ENCODE measurements at places on chromosomes 6 and 20.

GRCh38 chr20:50980071-50980681, 21.6 kb downstream of the MOCS3 start:
- no peak for DNase-seq

GRCh38 chr20:25223765-25224720, 23.8 kb upstream of the PYGB start:
- DNase-seq: no peak

- no peak for DNase-seq
Measured at GRCh38 chr20:32667027-32667426, 6.7 kb downstream of the C20orf203 start.

DNA sequence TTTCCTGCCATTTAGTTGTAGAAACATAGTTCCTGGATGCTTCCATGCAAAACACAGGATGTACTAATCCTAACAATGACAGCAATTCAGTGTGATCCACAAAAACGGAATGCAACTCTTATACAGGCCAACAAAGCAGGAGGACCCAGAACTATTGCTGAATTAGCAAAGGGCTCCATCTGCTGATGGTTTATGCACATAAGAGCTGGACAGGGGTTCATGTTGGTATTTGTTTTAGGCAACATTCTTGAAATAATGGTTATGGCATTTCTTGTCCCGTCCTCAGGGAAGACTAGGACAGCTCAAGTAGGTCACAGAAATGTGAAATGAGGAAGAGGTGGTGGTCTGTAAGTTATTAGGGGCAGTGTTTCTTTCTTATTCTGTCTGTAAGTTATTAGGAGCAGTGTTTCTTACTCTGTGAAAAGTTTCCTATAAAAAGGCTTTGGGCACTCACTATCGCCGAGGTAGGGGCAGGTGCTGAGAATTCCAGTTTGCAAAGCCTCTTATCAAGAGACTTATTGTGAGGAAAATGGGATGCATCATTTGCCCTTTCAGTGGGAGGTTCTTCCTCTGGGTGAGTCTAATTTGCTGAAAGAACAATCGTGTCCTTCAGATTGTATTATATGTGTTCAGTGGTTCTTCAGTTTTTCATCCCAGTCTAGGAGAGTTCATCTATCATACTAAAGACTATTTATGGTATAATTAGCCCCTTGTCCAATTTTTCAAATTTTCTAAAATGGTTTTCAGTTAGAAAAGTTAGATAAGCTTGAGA, 171.1 kb downstream of the MCHR2 start:
- DNase-seq: no peak

GRCh38 chr6:89311853-89312531, 3.1 kb downstream of the GABRR2 start:
- no peak for DNase-seq

- DNase-seq: no peak
Measured at GRCh38 chr6:124604719-124605118, 357.5 kb upstream of the RNF217 start.

DNA sequence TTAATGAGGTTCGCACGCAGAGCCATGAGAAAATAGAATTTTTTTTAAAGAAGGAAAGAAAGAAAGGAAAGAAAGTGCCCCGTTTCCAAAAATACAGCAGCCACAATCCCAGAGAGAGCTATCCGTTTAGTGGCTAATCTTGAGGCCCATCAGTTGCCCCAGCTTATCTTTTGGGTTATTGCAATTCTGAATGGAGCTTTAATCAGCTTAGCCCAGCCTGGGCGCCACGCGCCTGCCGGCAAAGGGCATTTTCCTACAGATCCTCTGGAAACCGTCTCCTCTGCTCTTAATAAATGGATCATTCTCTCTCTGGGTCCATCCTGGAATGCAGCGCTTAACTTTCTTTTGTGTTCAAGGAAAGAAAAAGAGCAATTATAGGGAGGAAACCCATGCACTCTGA, 413.3 kb downstream of the MAFB start:
- no peak for DNase-seq

GRCh38 chr6:52020945-52021570, 66.4 kb downstream of the PKHD1 start:
- DNase-seq: no peak

GRCh38 chr6:12331474-12331873, 41.3 kb downstream of the EDN1 start:
- no peak for DNase-seq

DNA sequence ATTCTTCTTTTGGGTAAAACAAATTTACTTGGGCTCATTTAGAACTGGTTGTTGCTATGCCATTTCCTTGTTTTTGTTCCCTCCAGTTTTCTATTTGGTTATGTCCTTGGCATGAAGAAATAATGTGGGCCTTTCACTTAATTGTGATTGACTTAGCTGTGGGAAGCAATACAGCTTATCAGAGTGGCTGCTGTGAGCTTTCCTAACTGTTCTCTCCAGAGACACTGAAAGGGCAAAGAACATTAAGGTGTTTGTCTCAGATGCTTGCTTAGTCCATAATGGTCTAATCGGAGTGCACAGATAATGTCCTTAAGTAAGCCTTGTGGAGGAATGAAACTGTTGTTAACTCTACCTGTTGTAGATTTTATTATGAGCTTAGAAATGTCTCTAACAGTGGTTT, 56.6 kb downstream of the SH3BGRL2 start:
- no peak for DNase-seq

DNA sequence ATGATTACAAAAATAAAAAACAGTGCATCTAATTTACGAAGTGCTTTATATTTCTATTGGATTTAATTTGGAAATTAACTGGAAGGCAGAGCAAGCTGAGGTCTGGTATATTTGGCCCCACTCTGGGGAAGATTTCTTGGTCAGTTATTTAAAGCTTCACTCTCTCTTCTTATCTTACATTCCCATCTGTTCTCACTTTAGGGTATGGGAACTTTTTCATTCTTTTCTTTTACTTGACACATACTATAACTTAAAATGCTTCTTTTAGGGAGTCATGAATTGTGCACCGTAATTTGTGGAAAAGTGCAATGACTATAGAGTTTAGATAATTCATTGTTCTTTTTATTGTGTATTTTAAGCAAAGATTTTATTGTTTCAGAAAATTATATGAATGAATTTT, 170.4 kb downstream of the BCKDHB start:
- no peak for DNase-seq

DNA sequence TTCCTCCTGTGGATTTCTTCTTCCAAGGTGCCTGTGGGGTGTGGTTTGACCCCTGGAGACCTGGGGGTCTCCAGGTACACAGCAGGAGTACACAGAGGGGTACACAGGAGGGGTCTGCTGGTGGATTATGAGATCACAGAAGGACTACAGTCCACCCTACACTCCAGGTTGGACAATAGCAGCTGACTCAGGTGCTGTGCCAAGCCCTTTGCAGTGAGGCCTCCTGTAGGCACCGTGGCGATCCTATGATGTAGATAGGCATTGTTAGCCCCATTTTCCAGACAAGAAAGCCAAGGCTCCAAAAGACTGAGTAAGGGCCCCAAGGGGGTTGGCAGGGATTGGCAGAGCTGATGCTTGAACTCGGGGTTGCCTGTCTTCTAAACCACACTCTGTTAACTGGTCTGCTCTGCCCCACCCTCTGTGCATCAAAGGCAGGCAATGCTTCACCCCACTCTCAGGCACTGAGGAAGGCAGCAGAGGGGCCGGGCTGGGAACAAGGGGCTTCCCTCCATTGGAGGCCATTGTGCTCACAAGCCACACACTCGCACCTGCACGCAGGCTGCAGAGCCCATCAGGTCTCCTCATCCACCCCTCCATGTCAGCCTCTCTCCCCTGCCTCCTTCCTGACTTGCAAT, 77.5 kb upstream of the SIRPA start:
- DNase-seq: no peak

- no peak for DNase-seq
Measured at GRCh38 chr20:3380228-3381070, 27.0 kb downstream of the DNAAF9 start.

DNA sequence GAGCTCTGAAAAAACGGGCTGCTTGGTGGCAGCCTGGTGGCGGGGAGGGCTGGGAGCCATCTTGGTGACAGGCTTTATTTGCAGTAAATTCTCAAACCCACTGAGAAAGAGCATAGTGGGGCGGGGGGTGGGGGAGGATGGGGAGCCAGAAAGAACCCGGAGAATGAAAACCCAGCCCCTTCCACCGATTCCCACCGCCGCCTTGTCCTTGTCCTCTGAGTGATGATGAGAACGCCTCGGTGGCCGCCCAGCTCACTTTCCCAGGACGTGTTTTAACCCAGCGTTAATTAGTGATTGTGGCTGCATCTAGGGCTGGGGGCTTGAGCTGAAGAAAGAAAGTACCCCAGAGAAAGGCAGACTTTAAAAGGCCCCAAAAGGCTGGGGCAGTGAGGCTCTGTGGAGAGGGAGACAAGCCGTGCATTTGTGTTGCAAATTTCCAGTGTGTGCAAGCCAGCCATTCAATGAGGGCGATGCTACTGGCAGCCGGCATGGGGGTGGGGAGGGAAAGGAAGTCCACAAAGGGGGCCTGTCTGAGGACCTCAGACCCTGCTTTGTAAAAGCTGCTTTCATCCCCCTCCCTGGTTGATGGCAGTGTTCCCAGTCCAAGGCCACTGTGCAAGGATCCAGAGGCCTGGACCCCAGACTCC, 6.2 kb upstream of the GHRH start:
- DNase-seq: no peak

GRCh38 chr6:35585658-35586057, 73.0 kb upstream of the TULP1 start:
- no peak for DNase-seq

DNA sequence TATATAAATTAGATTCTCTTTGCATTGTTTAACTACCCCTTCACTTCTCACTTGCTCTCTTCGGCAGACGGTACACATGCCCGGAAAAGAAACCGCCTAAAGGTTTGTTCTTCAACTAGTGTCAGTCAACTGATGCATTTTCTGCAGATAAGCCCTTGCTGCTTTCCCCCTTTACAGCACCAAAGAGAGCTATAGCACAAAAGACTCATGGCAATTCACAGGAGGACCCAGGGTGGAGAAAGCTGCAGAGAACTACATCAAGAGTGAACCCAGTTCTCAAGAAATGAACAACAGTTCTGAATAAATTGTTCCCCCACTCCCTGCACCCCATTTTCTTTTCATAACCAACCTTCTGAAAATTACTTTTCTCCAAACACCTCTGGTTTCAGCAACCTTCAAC, 8.9 kb downstream of the CD164 start:
- no peak for DNase-seq

DNA sequence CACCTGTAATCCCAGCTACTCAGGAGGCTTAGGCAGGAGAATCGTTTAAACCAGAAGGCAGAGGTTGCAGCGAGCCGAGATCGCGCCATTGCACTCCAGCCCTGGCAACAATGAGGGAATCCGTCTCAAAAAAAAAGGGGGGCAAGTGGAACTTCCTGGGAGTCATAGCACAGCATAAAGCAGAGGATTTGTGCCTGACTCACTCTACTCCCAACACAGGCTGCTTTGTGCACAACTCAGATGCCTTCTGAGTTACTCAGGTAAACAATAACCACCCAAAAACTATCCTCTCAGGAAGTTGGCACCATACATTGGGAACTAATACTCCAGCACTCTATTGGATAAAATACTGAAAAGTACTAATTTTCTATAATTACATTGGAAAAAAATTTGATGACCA, 2.5 kb upstream of the TMEM244 start:
- DNase-seq: no peak

DNA sequence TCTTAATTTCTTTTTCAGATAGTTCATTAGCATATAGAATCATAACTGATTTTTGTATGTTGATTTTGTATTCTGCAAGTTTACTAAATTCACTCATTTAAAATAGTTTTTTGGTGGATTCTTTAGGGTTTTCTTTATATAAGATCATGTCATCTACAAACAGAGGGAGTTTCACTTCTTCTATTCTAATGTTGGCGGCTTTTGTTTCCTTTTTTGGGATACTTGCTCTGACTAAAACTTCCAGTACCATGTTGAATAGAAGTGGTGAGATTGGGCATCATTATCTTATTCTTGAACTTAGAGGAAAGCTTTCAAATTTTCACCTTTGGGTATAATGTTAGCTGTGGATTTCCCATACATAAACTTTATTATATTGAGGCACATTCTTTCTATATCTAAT, 296.9 kb downstream of the BCKDHB start:
- DNase-seq: no peak

GRCh38 chr6:4084444-4085331, 5.8 kb upstream of the FAM217A start:
- no peak for DNase-seq

- DNase-seq: no peak
Measured at GRCh38 chr6:163014736-163015135, 287.0 kb downstream of the PACRG start.

GRCh38 chr6:19052219-19052618, 665.1 kb downstream of the RNF144B start:
- no peak for DNase-seq

GRCh38 chr6:79466207-79466834, 70.9 kb downstream of the LCA5 start:
- DNase-seq: no peak

DNA sequence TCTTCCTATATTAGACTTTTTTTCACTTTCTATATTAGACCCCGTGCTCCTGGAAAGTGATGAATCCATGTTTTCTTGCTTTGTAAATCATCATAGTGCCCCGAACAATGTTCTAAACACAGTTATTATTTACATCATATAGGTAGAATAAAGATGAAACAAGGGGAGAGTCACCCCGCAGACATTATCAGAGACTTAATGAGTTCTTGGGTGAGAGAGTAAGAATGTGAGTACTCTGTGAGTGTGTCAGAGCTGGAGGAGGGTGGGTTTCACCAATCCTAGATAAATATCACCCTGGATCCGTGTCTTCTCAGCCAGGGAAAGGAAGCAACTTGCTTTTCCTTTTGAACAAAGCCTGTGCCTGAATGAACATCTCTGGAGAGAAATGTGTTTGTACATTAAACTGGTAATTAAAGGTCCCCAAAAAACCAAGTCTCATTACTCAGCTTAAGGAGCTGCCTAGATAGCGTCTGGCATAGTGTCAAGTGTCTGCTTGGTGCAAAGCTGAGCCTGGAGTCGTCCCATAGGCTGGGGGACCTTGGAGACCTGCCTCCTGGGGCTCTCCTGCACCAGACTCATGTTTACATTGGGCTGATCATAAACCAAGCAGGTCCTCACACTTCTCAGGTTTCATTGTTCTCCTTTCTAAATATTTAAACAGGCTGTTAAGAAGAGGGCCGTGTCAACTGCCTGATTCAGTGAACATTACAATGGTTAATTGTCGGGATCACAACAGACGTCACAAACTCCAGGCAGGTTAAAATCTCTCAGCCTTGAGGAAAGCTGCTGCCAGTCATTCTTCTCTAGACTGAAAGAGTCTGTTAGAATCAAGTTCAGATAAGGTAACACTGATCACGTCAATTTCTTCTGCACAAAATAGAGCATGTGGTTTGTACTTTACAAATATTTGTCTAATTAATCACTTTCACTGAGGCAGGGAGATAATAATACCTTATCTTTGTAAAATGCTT, 179.7 kb upstream of the MYLIP start:
- DNase-seq: no peak

- DNase-seq: no peak
Measured at GRCh38 chr20:34311118-34312023, 8.2 kb upstream of the AHCY start.

Data from activated B cell treated with CpG ODN at 0.5 μM for 24 hours (primary cell).